ENCODE measurements at places on chromosomes 2 and 18. TPM values are rescaled to one million over a fixed set of nuclear protein-coding genes. Genes with fewer than 3 reads are reported as not detected.

Gene RUFY4
- not detected for total RNA-seq

Gene GKN1
- not detected for total RNA-seq

Gene PIK3C3
- total RNA-seq = 49.0 TPM

Gene NEU4
- total RNA-seq = not detected

Gene MRPS5
- total RNA-seq = 57.9 TPM
